ENCODE measurements at places on chromosomes 1 and 21.

DNA sequence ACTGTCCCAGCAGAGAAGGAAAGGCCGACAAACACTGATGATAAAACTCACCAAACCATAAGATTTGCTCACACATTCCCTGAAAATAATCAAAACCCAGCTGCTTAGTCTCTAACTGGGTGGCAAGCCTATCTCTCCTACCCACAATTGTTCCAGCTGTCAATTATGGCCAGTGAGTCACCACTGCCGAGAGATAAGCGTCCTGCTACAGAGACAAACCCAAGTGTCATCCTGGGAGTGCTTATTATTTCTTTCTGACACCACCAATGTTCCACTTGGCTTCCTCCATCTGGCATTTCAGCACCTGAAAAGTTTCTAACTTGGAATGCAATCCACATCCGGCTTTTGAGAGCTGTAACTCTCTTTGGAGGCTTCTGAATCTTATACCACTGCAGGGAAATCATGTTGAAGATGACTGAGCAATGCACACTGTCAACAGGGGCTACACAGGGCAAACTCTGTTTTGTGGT, 51.5 kb upstream of the VAV3 start:
- DNase-seq = peak; percentile 32

GRCh38 chr1:39732730-39733129, 6.0 kb upstream of the PPIE start:
- DNase-seq = no peak

DNA sequence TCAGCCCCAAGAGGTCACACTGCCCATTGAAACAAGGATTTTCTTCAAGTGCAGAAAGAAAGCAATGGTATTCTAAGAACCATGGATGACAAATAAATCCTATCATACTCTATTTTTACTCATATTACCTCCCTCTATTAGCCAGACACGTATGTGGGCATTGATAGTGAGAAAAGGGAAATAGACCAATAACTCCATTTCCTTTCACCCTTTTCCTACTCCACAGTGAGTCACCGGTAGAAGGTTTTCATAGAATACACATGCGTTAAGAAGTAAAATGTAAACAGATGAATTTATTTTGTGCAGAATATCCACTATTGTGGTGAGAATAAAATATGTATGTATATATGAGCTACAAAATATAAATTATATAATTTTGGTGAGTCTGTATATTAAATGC, 568.9 kb upstream of the ADGRL4 start:
- no peak for DNase-seq

DNA sequence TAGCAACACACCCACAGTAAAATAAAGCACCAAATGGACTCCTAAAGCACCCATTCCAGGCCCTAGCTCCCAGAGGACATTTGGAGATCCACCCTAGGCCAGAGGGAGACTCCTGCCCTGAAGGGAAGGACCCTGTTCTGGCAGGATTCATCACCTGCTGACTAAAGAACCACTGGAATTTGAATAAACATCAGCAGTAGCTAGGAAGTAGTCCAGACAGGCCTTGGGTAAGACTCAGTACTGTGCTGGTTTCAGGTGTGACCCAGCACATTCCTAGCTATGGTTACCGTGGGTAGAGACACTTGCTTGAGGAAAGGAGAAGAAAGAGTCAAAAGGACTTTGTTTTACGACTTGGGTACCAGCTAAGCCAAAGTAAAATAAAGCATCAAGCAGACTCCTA, 92.7 kb upstream of the LRRC7 start:
- no peak for DNase-seq

GRCh38 chr1:226453015-226453704, 45.3 kb upstream of the PARP1 start:
- no peak for DNase-seq

- no peak for DNase-seq
Measured at GRCh38 chr1:54256522-54257345, 56.8 kb downstream of the MRPL37 start.

DNA sequence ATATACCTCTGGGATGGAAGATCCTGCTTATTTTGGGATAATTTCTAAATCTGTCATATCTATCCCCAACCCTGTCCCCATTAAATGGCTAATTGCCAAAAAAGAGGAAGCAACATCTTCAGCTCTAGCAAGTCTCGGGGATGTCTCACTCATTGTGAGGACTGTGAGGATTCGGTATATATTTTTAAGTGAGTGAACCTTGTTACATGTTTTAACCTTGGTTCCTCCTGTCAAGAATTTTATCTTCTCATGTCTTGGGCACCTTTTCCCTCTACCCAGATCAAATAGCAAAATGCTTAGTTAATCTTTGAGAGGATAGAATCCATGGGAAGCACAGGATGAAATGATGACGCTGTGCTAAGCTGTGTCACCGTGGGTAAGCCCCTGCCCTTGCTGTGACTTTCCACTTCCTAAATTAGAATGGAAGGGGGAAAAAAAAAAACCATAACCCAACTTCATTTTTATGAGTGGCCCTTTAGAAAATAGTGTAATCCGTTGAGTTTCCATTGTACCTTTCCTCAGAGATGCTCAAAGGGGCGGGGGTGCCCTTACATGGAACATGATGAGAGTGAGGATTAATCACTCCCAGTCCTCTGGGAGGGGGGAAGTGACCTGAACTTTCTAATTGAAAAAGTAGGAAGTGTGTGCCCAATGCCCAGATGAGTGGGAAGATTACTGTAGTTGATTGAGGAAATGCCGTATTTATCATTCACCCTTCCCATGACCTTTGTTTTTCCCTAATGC, 7.6 kb downstream of the ATP1A1 start:
- no peak for DNase-seq

DNA sequence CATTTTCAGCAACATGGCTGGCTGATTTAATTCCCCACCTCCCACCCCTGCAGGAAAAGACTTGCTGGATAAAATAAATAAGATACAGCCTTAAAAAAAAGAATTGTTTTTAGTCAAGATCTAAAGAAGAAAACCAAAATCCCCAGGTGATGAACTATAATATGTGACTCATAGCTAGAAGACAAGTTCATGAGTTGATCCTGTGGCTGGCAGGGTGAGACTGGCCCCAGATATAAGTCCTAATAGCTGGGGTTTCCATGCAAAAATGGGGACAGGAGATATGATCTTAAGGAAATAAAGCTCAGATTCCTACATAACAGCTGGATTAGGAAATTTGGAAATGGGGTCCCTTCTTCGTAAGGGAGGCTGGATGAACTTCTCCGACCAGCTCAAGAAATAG, 21.9 kb upstream of the RGSL1 start:
- no peak for DNase-seq

DNA sequence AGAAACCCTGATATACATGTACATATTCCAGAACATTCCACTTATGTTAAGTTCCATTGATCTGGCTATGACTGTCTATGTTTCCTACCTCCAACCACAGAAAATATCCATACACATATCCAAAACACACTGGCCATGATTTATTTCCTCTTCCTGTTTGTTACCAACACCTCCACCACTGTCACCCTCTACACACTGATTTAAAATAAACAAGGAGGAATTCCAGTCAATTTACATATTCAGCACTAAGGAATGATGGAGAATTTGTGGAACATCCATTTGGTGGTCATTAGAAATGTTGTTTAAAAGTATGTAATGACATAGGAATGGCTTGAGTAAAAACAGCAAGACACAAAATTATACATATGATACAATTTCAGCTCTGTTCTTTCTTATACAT, 5.5 kb upstream of the STX6 start:
- DNase-seq = no peak

- DNase-seq = no peak
Measured at GRCh38 chr1:111205714-111206050, 5.2 kb upstream of the DENND2D start.

DNA sequence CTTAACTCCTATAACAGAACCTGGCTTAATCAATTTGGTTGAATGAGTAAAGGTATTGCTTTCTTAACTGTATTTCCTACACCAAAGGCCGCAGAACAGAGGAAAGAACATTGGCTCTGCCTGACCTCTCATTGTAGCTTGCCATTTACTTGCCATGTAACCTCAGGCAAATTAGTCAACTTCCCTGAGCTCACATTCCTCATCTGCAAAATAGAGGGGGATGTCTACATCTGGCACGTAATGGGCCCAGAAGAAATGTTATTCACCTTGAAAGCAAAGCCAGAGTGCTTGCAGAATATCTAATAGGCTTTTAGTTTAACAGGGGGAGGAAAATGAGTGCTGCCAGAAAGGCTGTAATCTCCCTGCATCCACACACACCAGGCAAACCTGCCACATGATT, 44.3 kb downstream of the LAMC2 start:
- no peak for DNase-seq

DNA sequence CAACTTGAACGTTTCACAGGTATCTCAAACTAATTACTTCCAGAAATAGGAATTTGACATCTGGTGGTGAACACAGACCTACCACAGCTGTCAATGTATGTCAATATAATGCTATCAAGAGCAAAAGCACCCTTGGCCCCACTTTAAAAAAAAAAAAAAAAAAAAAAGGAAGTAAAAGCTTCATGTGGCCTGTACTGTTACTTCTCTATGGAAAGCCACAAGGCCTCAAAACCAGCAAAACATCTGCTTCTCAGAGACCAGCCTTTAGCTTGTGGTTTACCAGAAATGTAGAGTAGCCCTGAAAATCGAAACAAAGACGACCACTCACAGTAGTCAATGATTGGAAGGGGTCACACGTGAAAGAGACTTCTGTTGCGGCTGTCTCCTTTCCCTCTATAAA, 109.6 kb downstream of the SLC45A1 start:
- no peak for DNase-seq

GRCh38 chr1:208653426-208653825, 409.2 kb upstream of the PLXNA2 start:
- no peak for DNase-seq
